ENCODE measurements at places on chromosomes 11 and 22.
A peak's percentile ranks its signal among the peaks of the same experiment; 100 is the strongest.

- DNase-seq, result peak; percentile 43
Measured at GRCh38 chr11:9265211-9266131, at the start of gene DENND5A. Gene DENND5A, minus strand, starts transcription at chr11:9265350. Its CDS starts 281 bp downstream, at chr11:9265069.

- DNase-seq, result no peak
Measured at GRCh38 chr11:85848006-85848405, 7.2 kb upstream of the CCDC83 start.

- no peak for DNase-seq
Measured at GRCh38 chr11:72300268-72300667, 56.3 kb upstream of the PHOX2A start.

DNA sequence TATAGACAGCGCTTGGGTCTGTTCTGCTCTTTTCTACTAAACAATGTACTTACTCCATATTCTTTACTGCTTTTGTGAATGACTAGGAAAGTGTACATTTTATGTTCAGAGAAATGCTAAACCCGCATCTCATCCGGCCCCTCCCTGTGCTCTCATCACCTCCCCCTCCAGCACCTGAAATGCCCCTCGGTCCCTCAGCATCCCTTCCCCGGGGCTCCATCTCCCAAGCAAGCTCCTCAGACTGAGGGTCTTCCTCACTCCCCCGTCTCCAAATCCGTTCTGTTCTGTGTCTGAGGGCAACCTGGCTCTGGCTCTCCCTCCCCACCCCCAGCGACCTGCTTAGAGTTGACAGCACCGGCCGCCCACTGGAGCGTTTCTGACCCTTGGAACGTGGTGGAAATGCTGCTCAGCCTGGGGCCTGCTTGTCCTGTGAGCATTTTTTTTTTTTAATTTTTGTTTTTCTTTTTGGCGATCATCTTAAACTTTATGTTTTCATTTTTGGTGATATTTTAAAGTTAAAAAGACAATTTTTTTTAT lies 1.4 kb downstream of the SELENOO start:
- DNase-seq, result no peak

GRCh38 chr11:92667486-92668152 lies 301.8 kb upstream of the MTNR1B start:
- no peak for DNase-seq

DNA sequence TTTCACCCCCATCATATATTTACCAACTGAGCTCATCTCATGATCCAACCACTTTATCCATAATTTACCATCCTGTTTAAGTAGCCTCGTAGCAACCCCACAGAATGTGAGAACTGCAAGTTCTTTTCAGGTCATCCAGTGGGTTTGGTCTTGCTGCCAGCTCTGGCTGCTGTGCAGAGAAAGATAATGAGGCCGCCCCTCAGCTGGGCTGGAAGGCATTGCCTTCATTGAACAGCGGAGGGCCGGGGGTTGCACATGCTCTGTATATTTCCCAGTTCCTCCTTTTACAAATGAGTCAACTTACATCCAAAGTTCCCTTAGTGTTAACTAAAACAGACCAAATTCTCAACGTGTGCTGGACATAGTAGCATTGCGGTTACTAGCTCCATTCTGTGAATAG lies 96.7 kb downstream of the SYN3 start:
- no peak for DNase-seq

- no peak for DNase-seq
Measured at GRCh38 chr11:110513259-110513801, 83.6 kb downstream of the FDX1 start.

GRCh38 chr11:2441171-2441570 lies 3.1 kb downstream of the TRPM5 start:
- DNase-seq, result no peak

- DNase-seq, result no peak
Measured at GRCh38 chr11:120467627-120468026, 43.9 kb upstream of the GRIK4 start.

- peak; percentile 50 for DNase-seq
Measured at GRCh38 chr11:117814766-117815261, 9.7 kb downstream of the FXYD2 start.

DNA sequence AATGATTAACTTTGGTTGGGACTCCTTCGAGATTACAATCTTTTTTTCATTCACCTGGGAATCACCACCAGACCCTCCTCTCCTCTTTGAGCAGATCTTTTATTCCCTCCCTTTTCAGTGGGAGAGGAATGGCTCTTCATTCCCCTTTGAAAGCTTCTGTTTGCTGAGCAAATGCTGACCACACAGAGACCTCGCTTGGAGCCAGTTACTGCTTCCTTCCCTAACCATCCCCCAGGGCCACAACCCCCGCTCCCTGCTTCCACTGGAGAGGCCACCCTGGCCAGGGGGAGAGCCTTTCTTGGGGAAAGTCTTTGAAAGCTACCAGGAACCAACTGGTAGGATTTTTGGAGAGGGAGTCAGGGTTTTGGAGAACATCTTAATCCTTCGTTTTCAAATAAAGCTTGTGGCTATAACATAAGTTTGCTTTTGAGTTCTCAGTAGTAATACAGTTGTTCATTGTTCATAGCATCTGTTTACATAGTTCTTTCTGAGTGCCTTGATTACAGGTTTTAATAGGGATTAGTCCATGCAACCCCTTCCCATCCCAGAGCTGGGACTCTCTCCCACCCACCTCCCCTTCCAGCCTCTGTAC lies 138.4 kb downstream of the DBX1 start:
- no peak for DNase-seq

GRCh38 chr11:59678813-59679165 lies 10.0 kb upstream of the PATL1 start:
- no peak for DNase-seq

DNA sequence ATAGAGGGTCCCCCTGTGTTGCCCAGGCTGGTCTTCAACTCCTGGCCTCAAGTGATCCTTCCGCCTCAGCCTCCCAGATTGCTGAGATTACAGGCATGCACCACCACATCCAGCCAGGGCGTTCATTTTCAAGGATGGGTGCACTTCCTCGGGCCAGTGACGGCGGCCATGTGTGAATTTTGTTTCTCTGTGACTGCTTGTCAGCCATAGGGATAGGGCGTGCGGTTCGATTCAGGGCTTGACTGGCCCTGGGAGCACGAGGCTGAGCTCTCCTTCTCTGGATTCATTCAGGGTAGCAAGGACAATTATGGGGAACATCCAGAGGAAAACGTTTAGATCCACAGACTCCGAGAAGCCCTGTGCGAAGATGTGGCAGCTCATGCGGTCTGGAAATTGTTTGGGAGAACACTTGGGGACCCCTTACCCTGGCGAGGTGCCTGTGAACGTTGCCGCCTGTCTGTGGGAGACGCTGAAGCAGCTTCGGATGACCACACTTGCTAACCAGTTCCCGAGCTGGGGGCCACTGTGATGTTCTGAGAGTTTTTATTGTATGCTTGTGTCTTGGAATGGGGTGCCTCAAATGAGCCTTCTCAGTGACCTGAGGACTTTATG lies 2.9 kb downstream of the PTDSS2 start:
- no peak for DNase-seq

DNA sequence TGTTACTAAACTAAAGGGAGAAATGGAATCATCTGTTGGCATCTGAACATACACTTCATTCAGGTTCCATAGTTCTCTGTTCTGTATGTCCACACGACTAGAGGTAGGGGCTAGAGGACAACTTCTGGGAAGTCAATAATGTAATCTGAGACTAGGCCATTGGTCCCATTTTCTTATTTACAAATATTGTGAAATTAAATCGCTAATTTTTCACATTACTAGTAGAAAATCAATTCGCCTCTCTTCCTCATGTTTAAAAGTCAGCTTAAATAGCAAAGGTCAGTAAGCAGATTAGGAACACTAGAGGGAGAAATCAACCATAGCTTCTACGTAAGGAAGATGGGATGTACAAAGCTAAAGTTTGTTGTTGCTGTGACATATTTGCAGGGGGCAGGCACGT lies 59.7 kb downstream of the CADM1 start:
- no peak for DNase-seq

DNA sequence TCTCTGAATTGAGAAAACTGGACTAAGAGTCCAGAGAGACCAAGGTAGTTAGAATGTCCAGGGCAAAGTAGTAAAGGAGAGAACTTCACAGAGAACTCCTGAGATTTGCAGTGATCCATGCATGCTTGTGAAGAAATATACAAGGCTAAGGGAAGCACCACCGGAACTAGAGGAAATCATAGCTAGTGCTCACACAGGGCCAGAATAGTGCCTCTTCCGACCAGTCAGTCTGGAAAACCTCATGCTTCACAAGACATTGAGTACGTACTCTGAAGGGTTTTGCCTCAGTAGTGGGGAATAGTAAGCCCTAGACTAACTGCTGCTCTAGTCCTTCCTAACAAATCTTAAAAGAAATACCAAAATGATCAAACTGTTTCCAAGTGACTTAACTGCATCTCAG lies 108.0 kb downstream of the LRRC32 start:
- DNase-seq, result no peak

DNA sequence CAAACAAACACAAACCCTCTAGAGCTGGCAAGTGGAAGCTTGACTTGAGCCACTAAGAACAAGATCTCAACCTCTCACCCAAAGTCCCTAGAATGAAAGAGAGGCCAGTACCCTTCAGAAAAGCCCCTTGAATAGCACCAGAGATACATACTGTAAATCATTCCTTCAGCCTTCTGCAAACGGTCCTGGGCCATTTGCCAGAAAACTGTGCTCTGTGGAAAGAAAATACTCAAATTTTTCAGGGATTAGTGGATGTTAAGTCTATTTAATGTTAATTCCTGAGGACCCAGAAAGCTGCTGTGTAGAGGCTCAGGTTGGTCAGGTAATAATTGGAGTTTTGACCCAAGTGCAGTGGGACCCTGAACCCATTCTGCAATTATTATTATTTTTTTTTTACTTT lies 16.9 kb downstream of the SERPINH1 start:
- no peak for DNase-seq

GRCh38 chr11:35620795-35621194 lies 2.5 kb downstream of the FJX1 start:
- DNase-seq, result no peak

DNA sequence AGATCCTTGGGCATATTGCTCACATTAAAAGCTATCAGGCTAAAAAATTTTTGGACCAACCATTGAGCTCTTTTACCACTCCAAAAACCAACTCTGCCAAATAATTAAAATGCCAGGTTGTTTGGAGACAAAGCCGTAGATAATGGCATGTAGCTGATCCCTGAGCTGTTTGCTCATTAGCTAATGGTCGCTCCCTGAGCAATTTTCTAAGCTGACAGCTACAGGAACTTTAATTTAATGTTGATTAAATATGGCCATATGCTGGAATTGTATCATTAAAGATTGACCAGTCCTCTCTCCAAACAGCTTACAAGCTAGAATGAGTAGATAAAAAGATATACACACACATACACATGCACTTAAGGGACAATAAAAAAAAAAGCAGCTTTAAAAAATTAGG lies 216.2 kb upstream of the ARHGAP20 start:
- no peak for DNase-seq

DNA sequence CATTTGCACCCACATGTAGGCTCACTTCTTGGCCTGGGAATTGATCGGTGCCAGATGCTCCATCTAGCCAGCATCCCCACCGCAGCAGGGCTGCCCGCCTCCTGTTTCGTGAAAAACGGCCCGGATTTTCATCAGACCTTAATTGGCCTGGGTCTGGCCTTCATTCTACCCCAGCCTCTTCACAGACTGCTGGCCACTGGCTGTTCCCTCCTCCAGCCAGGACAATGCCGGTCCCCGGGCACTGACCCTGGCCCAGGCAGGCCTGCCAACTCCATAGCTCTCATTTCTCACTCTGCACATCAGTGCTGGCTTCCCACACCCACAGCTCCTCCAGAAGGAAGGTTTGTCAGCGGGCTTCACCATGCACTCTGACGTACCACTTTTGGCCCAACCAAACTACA lies 27.9 kb downstream of the TIMP3 start:
- no peak for DNase-seq

DNA sequence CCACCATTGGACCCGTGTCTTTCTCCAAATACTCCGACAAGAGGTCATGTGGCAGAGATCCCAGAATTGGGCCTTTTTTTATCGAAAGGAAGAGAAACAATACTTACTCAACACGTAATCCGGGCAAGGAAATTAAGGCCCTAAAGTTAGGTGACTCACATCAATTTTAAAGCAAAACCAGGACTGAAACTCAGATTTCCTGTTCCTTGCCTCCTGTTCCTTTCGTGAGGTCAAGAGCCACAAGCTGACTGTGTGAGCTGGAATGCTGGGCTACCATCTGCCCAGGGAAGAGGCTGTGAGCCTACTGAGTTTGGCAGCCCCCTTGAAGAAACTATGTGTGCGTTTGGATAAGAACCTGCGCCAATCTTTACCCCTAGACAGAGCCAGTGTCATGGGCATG lies 27.1 kb upstream of the MRGPRX2 start:
- no peak for DNase-seq

DNA sequence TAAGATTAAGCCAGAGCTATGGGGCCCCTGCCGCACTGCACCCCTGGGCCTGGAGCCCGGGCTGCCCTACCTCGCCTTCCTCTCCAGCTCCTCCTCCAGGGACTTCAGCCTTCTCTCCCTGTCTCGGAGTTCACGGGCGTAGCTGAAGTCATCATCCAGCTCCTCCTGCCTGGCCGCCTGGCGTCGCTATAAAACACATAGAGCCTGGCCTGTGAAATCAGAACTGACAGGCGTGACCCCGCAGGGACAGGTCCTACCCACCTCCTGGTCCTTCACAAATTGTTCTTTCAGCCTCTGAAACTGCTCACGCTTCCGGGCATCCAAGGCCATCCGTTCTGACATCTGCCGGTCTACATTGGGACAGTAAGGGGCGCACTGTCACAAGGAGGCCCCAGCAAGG lies 20.8 kb downstream of the TUBGCP6 start:
- no peak for DNase-seq

GRCh38 chr22:43205261-43205691 lies 18.3 kb upstream of the TTLL12 start:
- no peak for DNase-seq

DNA sequence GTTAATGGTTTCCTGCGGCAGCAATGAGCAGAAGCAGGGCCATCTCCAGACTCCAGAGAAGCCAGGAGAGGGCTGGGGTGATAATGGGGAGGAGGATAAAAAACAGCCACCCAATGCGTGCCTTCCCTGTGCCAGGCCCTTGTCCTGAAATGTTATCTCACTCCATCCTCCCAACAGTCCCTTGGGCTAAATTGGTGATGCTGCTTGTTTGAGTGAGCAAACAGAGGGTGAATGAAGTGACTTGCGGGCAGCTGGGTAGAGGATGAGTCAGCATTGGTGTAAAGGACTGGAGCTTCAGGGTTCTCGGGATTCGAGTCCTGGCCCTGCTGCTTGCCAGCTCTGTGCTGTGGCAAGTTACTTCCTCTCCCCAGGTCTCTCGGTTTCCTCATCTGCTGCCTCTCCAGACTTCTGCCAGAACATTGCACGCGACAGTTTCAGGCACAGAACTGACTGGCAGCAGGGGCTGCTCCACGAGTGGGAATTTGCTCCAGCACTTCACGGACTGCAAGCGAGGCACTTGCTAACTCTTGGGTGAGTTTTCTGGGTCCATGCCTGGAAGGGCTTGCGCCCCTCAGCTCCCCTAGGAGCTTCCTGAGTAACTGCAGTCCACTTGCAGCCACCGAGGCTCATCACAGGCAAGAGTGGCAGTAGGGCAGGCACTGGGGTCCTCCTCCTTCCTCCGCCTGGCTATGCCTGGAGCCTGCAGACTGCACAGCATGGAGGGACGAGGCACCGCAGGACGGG lies at the start of gene P2RY6:
Gene P2RY6 (plus strand): TSS at position 403 of the 744 bp plus-strand sequence. CDS start 24,181 bp downstream, outside the sequence.
- DNase-seq, result no peak

All from stimulated activated CD4-positive, alpha-beta T cell treated with anti-CD3 and anti-CD28 coated beads, Interleukin-15, amount 100 ng/mL, for 1 hour (primary cell).